ENCODE measurements at places on chromosomes 1 and 21. TPM values are rescaled to one million over a fixed set of nuclear protein-coding genes. Genes with fewer than 3 reads are reported as not detected.

RGS16 gene
- polyA plus RNA-seq: 1.1 TPM

GRCh38 chr1:114719424-114719787, 2.8 kb upstream of the NRAS start:
- no peak for DNase-seq

HSPA6 gene
- polyA plus RNA-seq: 0.44 TPM

CFHR4 gene
- polyA plus RNA-seq: 124 TPM

- no peak for DNase-seq
Measured at GRCh38 chr1:38831731-38832369, 27.7 kb downstream of the RRAGC start.

- no peak for DNase-seq
Measured at GRCh38 chr1:159554261-159554660, 18.5 kb upstream of the OR10J5 start.

CATSPERE gene
- 0.31 TPM for polyA plus RNA-seq

TEX38 gene
- not detected for polyA plus RNA-seq

KIRREL1 gene
- polyA plus RNA-seq: 0.82 TPM

DNA sequence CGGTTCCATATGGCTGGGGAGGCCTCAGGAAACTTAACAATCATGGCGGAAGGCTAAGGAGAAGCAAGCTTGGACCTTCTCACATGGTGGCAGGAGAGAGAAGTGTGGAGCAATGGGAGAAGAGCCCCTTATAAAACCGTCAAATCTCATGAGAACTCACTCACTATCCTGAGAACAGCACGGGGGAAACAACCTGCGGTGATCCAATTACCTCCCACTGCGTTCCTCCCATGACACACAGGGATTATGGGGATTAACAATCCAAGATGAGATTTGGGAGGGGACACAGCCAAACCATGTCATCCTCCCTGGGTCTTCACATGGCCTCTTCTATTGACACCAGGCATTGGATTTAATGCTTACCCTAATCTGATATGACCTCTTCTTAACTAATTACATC, 455.1 kb upstream of the VAMP3 start:
- DNase-seq: no peak

SAMD11 gene
- polyA plus RNA-seq: 4.1 TPM

EBNA1BP2 gene
- 44.8 TPM for polyA plus RNA-seq

DNA sequence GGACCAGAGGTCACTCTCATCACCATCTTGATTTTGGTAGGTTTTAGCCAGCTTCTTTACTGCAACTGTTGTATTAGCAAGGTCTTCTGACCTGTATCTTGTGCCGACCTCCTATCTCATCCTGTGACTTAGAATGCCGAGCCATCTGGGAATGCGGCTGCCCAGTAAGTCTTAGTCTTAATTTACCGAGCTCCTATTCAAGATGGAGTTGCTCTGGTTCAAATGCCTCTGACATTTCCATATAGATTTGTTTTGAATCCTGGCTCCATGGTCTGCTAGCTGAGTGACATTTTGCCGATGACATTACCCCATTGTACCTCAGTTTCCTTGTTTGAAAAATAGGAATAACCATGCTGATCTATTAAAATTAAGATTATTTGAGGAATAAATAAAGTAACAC, 193.9 kb upstream of the HMCN1 start:
- no peak for DNase-seq

DNA sequence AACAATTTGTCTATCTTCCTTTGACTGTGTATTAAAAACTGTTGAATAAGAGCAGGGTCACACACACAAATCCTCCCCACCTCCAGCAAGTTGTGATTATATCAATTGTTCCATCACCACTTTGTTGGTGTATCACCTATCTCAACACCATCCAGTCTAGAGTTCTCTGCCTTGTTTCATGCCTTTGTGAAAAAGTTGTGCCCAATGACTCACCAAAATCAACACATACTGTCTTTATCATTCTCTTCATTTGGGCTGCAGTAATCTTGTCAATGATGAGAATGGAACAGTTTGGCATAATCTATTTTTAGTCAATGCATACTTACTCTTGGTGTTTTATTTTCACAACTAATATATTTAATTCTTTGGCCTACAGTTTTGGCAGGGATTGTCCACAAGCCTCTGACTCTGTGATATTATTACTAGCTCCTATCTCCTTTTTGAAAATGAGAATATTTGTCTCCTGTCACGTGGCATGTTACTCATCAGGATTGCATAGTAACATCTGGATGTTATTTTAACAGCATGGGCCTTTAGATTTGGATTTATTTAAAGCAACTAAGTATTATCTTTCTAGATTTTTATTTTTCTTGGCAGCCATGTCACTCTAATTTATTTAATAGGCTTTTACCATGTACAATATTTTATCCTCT, 5.1 kb downstream of the C1orf87 start:
- no peak for DNase-seq

DNA sequence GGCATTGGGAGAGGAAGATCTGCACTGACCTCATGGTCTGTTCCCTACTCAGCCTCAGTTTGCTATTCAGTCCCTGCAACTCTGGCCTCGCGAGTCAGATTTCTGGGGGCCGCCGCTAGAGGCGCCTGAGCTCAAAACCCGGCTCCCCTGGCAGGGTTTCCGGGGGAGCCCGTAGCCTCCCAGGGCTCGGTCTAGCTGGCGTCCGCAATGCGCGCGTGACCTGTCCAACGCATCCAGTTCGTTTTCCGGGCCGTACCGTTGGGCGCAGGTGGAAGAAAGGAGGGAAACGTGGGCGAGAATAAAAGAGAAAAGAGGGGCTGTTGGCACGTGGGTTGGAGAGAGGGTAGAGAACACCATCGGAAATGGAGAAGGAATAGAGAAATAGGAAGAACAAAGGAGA, at the start of gene ADAM30:
ADAM30 (minus strand) TSS at position 213 of the 400 bp plus-strand sequence; CDS start at position 34, 179 bp downstream.
- no peak for DNase-seq

DNA sequence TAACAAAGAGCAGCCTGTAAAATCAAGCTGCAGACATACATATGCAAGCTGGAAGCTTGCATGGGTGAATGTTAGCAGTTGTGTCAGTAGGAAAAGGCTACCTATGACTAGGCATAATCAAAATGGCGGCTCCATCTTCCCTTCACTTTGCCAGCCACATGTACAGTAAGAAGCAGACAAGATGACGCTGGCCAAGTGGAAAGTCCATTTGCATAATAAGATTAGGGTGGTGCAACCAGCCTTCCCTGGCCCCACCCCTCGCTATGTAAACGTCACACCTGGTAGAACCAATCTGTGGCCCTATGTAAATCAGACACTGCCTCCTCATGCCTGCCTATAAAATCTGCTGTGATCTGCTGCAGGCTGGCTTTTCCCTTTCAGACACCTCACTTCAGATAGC, 171.9 kb upstream of the USP25 start:
- no peak for DNase-seq

DNA sequence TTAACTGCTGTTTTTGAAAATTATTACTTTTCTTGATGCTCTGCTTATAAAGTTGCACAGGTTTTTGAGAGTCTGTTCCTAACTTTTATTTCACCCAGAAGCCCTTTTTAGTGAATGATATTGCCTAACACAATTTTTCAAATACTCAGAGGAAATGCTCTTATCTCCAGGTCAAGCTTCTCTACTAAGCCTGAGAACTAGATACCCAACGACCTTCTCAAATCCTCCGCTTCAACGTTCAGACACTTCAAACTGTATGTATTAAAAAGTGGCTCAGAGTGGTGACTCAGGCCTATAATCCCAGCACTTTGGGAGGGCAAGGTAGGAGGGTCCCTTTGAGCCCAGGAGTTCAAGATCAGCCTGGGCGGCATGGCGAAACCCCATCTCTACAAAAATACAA, 88.5 kb downstream of the ASH1L start:
- no peak for DNase-seq

TRIM58 gene
- polyA plus RNA-seq: 0.06 TPM

DNA sequence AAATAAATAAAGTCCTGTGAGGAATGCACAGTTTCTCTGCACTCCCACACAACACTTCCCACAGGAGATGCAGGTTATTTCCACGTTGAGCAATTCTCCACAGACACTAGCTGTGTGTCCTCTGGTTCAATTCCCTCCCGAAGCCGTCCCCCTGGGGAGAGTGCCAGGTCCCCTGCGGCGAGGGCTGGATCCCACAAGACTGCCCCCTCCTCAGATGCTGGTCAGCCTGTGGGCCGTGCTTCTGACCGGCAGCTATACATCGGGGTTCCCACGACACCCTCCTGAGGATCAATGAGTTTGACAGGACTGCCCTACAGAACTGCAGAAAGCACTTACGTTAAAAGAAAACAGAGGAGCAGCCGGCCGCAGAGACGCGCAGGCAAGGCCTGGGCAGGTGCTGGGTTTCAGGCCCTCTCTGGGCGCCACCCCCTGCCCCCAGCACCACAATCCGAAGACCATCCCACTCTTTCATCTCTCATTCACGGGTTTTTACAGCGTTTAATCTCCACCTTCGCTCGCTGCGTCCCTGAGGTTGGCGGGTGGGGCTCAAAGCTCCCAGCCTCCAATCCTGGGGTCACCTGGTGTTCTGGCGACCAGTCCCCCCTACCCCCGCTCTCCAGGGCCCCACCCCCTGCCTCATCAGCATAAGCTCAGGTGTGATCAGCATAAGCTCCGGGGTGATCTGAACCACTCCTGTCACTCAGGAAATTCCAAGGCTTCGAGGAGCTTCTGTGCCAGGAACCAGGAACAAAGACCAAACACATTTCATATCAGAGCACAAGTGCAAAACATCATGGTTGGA, 9.3 kb downstream of the SLC35E2B start:
- DNase-seq: no peak
